Retinal pigment epithelial cell (primary cell): ENCODE measurements at places on chromosomes 16 and 17.

GRCh38 chr16:85650844-85651628 is 37.7 kb downstream of the GINS2 start:
- DNase-seq, result no peak

DNA sequence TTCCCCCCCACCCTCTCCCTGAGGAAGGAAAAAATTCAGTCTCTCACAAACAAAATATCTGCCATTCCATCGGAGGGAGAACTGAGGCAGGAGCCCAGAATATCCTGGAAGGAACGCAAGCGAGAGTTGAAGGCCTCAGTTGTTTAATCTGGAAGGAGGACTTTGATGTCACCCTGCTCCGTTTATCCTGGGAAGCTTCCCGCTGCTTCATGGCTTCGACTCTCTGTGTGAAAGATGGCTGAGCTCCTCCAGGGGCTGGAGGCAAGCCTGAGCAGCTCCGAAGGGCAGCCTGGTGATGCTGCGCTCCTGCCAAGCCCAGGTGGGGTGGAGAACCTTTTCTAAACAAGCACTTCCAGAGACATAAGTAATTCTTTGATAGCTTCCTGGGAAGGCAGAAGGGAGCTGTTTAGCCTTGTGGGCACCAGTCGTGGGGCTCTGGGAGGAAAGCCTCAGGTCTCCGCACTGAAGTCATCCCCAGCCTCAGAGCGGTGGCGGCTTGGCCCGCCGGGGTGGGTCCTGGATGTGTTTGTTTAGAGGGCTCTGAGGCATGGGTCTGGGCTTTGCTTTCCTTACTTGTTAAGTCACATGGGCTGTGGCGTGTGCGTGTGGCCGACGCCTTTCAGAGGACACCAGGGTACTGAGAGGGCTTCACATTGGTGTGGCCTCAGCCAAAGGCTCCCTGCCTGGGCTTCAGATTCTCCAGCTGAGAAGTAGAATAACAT is 7.9 kb downstream of the NKD1 start:
- DNase-seq, result no peak

DNA sequence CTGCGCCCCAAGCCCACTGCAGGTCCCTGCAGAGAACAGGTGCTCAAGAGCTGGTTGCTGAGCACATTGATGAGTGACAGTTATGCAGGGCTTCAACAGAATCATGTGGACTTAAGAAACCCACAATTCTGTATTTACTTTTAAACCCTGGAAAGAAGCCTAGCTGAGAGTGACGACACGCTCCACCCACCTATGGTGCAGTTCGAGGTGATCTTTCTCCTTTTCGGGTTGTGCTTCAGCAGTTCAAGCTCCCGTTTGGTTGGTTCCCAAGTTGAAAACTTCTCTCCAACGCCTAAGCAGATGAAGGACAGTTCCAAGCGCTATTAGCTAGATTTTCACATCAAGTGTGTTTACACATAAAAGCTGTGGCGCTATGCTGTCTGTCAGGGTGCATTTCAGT is 23.9 kb downstream of the USP22 start:
- DNase-seq, result no peak

GRCh38 chr16:84471316-84471715 is 33.1 kb downstream of the MEAK7 start:
- no peak for DNase-seq

DNA sequence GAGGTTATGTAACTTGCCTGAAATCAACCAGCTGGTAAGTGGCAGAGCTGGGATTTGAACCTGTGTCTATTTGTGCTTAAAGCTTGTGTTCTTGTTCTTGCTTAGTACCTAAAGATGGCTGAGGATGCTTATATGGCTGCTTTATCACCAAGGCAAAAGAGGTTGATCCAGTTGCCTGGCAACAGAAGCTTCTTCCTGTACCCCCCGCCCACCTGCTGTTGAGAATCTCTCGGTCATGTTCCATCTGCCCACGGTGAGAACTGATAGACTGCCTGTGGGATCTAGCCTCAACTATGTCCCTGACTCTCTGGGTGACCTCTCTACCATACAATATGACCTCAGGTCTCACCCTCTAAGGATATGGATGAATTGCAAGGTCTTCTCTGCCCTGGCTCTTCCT is 60.7 kb downstream of the ABCC6 start:
- no peak for DNase-seq

GRCh38 chr17:70266394-70266793 is 97.1 kb downstream of the KCNJ2 start:
- DNase-seq, result no peak

- no peak for DNase-seq
These were observed 1378.8 kb upstream of the CDH8 start for GRCh38 chr16:63415014-63415413.

DNA sequence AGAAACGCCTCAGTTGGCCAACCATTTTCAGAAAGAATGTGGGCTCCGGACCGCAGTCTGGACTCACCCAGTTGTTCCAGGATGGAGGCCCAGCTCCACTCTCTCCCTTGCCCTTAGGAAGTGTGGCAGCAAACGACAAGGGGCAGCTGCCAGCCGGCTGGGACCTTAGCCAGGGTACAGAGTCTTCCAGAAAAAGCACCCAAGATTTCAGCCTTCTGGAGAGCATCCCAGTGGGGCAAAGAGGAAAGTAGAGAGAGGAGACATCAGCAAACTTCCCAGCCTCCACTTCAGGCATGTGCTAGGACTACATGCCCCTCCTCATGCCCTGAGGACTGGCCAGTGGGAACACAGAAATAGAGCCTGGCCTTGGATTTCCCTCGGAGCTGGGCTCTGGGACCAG is 56.8 kb upstream of the SCNN1B start:
- no peak for DNase-seq

GRCh38 chr16:28902909-28903308 is 22.1 kb downstream of the RABEP2 start:
- DNase-seq, result no peak
